ENCODE measurements at places on chromosomes 16 and 17.

GRCh38 chr16:23398987-23399805 is 53.8 kb downstream of the COG7 start:
- DNase-seq, result no peak

DNA sequence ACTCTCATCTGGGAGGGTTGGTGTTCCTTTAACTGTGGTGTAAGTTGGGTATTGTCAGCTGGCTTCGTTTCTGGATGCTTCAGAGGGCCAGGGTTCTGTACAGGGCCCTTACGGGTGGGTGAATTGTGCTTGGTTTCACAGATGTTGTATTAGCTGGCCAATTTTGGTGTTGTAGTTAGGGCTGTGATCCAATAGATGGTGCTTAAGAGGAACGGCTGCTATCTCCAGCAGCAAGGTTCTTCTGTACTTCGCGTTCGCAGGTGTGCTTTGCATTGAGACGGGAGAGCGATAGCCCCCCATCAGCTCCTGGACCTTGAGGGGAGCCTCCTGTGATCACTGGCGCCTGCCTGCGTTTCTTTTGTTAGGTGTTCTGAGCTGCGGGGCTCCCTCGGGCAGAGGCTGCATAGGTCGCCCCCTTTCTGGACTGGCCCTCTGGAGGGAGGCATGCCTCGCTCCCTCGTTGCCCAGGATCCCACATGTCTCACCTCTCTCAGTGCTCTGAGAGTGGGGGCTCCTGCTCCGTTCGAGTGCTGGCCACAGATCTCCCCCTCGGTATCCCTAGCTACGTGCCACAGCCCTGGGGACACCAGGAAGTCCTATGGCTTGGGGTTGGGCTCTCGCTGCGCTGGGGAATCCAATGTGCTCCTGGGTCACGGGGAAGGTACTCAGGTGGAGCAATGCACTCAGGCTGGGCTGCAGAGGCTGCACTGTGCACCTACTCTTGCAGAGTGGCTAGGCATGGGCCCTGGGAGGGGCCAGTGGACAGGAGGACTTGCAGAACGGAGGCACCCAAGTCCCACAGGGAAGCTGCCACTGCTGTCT is 837 bp upstream of the PRDM7 start:
- DNase-seq, result no peak

- no peak for DNase-seq
These were observed 20.8 kb downstream of the NPRL3 start for GRCh38 chr16:117379-118365.

DNA sequence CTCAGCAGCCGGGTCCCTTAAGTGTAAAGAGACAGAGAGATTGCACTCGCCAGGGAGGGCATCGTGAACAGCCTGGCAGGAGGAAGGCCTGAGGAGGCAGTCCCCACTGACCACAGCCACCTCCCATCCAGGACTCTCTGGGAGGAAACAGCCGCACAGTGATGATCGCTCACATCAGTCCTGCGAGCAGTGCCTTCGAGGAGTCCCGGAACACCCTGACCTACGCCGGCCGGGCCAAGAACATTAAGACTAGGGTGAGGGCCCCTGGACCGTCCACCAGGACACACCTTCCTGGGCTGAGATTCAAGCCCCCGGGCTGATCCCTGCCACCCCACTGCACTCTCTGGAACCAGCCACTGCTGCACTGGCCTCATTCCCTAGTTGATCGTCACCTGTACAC is 14.0 kb downstream of the BTBD17 start:
- no peak for DNase-seq

DNA sequence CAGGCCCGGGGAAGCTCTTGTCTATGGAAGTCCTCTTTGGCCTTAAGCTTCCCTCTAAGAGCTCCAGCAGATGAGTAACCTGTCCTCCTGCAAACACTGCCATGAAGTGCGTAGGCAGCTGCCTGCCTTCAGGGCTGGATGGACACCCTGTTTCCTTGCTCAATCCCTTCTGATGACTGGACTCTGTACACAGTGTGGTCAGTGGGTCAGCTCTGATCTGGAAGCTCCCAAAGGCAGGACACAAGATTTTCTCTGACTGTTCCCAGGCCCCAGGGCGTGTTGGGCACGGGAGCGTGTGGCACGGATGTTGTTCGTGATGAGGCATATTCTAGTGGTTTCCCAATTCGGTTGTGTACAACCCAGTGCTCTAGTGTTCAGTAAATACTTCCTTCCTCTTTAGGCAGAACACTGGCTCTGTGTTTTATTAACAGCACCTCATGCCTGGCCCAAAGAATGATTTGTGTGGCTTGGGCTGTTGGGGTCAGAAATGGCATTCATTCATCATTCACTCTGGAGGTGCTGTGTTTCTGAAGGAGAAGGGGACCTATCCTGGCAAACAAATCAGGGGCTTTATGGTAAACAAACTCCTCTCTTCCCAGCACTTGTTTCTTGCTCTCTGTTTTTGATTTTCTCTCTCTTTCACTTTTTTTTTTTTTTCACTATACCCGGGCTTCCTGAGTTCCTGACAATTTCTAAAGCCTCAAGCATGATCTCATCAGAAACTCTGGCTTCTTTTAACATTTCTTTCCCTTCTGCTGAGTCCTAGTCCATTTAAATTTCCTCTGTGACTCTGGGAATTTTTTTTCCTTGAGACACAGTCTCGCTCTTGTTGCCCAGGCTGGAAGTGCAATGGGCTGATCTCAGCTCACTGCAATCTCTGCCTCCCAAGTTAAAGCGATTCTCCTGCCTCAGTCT is 12.0 kb upstream of the RNF157 start:
- DNase-seq, result peak; percentile 84

GRCh38 chr17:3647769-3648555 is 11.4 kb downstream of the CTNS start:
- no peak for DNase-seq

GRCh38 chr16:1487395-1488053 is 1.2 kb downstream of the PTX4 start:
- no peak for DNase-seq

- DNase-seq, result no peak
These were observed 75.4 kb downstream of the HLF start for GRCh38 chr17:55340176-55340575.

GRCh38 chr16:66274335-66275110 is 92.0 kb upstream of the CDH5 start:
- DNase-seq, result no peak

GRCh38 chr17:56316604-56317003 is 163.3 kb downstream of the ANKFN1 start:
- no peak for DNase-seq

GRCh38 chr16:83197450-83197849 is 570.7 kb downstream of the CDH13 start:
- DNase-seq, result no peak

DNA sequence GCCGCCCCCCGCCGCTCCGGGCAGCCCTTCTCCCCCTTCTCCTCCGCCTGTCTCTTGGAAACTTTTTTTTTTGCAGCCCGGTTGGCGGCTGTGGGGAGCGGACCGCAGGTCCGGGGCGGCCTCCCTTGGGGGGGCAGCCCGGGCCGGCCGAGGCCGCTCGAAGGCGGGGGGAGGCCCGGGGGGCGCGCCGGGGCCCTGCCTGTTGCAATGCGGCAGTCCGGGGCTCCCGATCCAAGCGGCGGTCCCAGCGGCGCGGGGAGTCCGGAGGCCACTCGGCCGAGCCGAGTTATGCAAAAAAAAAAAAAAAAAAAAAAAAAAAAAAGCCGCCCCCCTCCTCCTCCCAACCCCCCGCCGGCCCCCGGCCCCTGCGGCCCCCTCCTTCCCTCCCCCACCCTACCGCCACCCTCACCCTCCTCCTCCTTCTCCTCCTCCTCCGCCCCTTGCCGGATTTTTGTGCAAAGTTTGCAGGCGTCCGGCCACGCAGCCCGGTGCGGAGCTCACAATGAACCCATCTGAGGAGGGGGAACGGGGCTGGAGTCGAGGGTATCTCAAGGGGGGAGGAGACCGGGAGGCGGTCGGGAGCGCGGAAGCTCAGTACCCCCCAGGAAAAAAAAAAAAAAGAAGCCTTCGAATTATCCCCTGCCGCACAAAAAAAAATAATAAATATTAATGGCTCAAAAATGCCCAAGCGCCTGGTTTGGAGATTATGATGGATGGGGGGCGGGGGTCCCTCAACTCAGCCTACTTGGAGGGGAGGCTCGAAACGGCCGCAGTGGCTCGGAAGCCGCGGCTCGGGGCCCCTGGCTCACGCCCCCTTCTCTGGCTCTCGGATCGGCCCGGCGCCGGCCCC is at the start of gene ZNF423:
Gene ZNF423, minus strand, starts transcription at position 291 of the 850 bp plus-strand sequence. CDS start 338 bp downstream, outside the sequence.
- DNase-seq, result no peak

DNA sequence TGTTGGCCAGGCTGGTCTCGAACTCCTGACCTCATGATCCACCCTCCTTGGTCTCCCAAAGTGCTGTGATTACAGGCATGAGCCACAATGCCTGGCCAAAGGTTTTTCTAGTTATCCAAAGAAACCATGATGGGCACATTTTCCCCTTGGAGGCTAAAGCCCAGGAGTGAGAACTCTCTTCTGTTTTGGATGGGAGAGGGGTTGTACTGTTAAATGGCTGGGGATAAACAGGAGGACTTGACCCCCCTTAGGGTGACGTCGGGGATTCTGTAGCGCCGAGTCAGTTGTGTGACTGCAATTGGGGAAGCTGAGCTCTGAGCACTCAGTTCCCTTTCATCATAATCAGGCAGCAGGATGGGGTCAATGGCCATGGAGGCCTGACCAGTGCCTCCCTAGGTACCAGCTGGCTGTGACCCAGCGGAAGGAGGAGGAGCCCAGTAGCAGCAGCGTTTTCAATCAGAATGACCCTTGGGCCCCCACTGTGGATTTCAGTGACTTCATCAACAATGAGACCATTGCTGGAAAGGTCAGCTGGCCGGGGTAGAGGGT is 4.1 kb downstream of the AOC3 start:
- DNase-seq, result no peak

GRCh38 chr16:14434860-14435259 is 195.2 kb downstream of the PARN start:
- no peak for DNase-seq

DNA sequence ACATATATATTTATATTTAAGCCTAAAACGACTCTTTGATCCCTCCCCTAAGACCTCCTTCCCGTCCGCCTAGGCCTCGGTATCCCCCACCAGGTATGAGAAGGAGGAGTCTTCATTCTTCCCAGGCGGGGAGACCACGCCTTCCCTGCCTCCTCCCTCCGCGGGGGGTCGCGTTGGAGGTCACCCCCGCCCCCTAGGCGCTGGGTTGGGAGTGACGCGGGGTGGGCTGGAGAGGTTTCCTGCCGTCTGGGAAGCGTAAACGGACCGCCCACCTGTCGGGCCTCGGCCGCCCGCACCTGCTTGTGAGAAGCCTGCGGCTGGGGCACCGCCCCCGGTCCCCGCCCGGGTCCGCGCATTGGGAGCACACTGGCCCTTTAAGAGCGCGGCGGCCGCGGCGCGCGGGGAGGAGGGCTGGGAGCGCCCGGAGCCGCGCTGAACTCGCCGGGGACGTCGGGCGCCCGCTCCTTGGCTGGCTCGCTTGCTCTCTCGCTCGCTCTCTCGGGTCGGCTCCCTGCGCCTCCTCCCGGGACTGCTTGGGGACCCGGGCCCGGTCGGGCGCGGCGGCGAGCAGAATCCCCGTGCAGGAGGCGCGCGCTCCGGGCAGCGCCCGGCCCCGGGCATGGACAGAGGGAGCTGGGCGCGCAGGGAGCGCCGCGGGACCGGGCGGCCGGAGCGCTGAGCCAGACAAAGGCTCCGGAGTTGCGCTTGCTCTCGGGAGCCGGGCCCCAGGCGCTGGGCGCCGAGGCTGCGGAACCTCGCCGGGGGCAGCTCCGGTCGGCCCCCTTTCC is at the start of gene MMP15:
Gene MMP15, plus strand, starts transcription at position 404 of the 788 bp plus-strand sequence. CDS start 597 bp downstream, outside the sequence.
- DNase-seq, result no peak

DNA sequence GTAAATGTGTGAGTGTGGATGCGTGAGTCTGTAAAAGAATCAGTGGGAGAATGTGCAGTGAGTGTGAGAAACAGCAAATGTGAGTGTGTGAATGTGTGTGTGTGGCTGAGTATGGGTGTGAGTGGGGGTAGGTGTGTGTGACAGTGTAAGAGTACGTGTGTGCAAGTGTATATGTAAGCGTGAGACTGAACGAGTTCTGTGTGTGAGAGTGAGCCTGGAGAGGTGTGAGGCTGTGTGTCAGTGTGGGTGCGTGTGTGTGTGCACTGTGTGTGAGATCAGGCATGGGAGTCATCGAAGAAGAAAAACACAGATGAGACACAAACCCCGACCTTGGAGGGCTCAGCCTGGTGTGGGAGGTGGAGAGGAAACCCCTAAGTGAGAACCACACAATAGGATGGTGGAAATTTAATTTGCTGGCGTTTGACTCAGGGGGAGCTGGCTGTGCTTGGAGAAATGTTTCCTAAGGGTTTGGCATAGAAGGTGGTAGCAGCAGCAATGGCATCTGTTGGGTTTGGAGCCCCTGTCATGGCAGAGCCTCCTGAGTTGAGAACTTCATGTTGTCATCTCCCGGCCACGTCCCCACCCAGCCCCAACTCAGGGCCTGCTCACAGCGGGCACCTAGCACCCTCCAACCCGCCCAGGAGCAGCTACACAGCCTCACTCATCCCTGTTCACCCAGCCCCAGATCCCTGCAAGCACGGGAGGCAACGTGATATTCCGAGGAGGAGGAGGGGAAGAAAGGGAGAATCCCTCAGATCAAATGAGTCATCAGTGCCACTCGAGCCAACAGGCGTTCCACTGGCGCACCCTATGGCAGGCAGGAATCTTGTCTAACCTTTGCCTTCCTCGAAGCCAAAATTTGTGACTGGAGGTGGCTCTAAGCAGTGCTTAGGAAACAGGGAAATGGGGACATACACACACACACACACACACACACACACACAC is 14.3 kb upstream of the NUBP1 start:
- DNase-seq, result peak; percentile 9

- DNase-seq, result no peak
These were observed 7.7 kb upstream of the C17orf113 start for GRCh38 chr17:42058063-42058462.

- DNase-seq, result peak; percentile 77
These were observed 11.9 kb downstream of the PIEZO1 start for GRCh38 chr16:88772871-88773811.

DNA sequence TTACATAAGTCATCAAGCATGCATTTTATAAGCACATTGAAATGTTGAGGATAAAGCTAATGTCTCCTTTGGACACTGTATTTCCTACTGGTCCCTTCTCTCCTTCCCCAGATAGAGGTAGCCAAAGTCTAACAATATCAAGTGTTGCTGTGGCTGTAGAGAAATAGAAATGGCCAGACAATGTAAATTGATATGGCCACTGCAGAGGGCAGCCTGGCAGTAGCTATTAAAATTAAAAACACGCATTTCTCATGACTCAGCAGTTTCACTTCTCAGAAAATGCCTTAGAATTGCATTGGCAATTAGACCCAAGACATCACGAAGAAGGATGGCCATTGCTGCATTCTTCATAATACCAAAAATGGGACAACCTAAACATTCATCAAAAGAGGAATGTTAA is 46.8 kb upstream of the MRTFB start:
- no peak for DNase-seq

DNA sequence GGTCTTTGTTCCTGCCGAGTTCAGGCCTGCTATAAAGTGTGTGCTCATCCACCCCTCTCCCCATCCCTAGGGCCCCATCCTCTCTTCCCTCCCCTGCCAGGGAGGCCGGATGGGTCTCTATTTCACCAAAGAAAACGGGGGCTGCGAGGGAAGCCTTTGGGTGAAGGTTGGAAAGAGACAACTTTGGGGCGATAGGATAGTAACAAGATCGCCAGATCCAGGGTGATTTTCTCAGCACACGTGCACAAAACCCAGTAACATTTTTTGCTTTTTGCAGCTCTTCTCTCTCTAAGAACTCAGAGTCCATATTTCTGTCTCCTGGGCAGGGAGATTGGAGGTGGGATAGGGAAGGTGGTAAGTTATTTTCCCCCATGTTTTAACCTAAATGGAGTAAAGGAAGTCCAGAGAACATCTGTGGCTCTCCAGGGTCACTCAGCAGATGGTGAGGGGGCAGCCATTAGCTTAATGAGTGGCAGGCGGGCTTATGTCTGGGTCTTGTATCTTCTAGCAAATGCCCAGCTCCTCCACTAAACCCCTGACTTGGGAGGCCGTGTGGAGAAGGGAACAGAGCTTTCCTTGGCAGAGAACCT is 6.9 kb downstream of the CCR7 start:
- no peak for DNase-seq

- no peak for DNase-seq
These were observed 8.9 kb downstream of the DUS2 start for GRCh38 chr16:68031951-68032350.
